ENCODE measurements at places on chromosomes 5 and 9. TPM values are rescaled to one million over a fixed set of nuclear protein-coding genes. Genes with fewer than 3 reads are reported as not detected.
A peak's percentile ranks its signal among the peaks of the same experiment; 100 is the strongest.

GRCh38 chr9:77386187-77386586 lies 208.9 kb downstream of the VPS13A start:
- H3K4me1 ChIP-seq = no peaks in the 10 kb centered on the region
- H3K27me3 ChIP-seq = no peaks in the 10 kb centered on the region
- H3K27ac ChIP-seq = no peak overlapping the region
- DNase-seq = no peak

GRCh38 chr9:129206401-129206800 lies 28.3 kb upstream of the IER5L start:
- peaks cover 23% of the 10 kb centered on the region for H3K4me1 ChIP-seq
- no peak for DNase-seq
- H3K4me3 ChIP-seq = no peak overlapping the region
- no peaks in the 10 kb centered on the region for H3K36me3 ChIP-seq
- no peak overlapping the region for H3K27ac ChIP-seq

DNA sequence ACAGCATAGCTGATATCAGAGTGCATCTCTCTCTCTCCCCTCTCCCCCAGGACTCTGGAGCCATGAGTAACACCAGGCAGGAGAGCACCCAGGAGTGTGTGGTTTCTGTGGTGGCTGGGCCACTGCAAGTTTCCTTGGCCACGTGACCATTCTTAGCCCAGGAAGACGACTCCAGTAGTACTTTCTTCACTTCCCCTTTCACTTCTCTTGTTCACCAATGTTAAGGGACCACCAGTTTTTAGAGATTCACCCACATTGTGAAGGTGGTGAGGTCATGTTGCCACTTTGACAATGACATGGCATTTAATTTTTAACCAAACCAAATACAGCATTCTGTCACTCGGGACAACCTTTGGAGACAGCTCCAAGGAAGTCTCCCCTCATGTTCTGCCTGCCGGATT lies 17.9 kb upstream of the DAPK1 start:
- H3K4me3 ChIP-seq = no peak overlapping the region
- no peak overlapping the region for H3K27ac ChIP-seq
- H3K27me3 ChIP-seq = no peaks in the 10 kb centered on the region
- H3K4me1 ChIP-seq = peaks cover 18% of the 10 kb centered on the region

ICE1 gene
- 32.0 TPM for total RNA-seq

DNA sequence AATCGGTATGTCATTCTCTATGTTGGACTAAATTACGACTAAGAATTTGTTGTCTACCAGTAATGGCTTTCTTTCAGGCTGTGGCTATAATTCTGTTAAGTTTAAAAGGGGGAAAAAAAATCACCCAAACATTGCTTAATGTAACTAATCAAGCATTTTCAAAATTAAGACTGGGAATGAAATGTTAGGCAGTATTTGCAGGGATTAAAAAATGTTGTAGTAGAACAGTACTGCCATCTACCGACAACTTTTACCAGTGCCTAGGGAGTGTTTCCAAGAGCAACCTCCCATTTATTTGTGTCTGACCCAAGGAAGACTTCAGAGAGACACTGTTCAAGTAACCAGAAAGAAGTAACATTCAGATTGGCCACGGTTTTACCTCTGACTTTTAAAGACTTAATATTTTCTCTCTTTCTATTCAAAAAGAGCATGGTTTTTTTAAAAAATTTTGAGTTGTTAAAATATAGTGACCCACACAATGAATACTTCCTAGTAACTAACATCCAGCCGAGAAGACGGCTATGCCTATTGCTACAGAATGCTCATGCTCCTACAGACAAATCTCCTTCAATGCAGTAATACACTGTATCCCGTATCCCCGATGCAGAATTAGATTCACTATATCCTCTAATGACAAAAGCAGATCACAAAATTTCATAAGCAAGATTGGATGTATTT lies 92.4 kb downstream of the ARL15 start:
- peaks cover 6% of the 10 kb centered on the region for H3K27me3 ChIP-seq
- H3K4me3 ChIP-seq = no peak overlapping the region
- DNase-seq = no peak
- peaks cover 13% of the 10 kb centered on the region for H3K4me1 ChIP-seq
- no peaks in the 10 kb centered on the region for H3K36me3 ChIP-seq
- H3K27ac ChIP-seq = no peak overlapping the region

CDH18 gene
- total RNA-seq = 17.8 TPM

DNA sequence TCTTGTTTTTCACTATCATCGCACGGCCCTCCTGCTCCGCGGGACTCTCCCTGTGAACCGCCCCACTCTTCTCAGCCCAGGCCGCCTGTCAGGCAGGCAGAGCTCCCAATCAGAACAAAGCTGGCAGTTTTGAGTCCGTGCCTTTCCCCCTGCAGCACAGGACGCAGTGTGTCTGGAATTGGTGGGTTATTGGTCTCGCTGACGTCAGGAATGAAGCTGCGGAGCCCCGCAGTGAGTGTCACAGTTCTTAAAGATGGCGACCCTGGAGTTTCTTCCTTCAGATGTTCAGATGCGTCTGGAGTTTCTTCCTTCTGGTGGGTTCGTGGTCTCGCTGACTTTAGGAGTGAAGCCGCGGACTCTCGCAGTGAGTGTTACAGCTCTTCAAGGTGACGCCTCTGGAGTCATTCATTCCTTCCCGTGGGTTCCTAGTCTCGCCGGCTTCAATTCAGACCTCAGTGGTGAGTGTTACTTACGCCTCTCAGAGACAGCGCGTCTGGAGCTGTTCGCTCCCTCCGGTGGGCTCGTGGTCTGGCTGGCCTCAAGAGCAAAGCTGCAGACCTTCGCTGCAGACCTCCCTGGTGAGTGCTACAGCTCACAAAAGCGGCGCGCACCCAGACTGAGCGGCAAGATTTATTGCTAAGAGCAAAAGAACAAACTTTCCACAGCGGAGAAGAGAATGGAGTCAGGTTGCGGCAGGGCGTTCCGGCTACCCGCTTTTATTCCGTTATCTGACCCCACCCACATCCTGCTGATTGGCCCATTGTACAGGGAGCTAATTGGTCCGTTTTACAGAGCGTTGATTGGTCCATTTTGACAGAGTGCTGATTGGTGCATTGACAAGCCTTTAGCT lies 7.4 kb downstream of the ZDHHC11B start:
- no peaks in the 10 kb centered on the region for H3K27me3 ChIP-seq
- no peaks in the 10 kb centered on the region for H3K36me3 ChIP-seq
- no peak overlapping the region for H3K4me3 ChIP-seq
- no peak for DNase-seq

- no peak for DNase-seq
- H3K4me3 ChIP-seq = no peak overlapping the region
- no peaks in the 10 kb centered on the region for H3K27me3 ChIP-seq
- H3K4me1 ChIP-seq = peaks cover 17% of the 10 kb centered on the region
- H3K27ac ChIP-seq = peak overlapping the region; percentile 33
Measured at GRCh38 chr9:108058135-108058814, 568.7 kb upstream of the KLF4 start.

LCN10 gene
- not detected for total RNA-seq

- H3K4me1 ChIP-seq = peaks cover 28% of the 10 kb centered on the region
- H3K27me3 ChIP-seq = no peaks in the 10 kb centered on the region
- H3K36me3 ChIP-seq = no peaks in the 10 kb centered on the region
- no peak for DNase-seq
- no peak overlapping the region for H3K4me3 ChIP-seq
Measured at GRCh38 chr5:127696683-127697082, 6.5 kb upstream of the CCDC192 start.

DNA sequence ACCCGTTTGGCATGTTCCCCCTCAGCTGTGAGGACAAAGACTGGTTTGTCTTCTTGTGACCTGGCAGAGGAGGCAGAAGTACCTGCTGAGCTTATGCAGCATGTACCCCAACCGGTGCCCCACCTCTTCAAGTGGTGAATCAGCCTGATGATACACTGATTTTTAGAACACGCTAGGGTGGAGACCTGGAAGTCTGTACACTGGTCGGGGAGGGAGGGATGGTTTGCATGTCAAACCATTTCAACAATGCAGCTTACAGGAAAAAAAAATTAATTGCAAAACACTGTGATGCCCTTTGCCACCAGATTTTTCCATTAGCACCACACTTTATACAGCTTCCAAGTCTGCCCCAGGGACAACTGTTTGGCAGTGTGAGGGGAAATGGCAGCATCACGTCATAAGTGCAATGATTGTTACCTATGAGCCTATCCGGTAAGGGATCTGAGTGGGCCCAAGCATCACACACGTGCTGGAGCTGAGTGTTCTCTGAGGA lies 155.1 kb upstream of the DMRT1 start:
- no peak for DNase-seq
- peaks cover 14% of the 10 kb centered on the region for H3K36me3 ChIP-seq
- H3K4me3 ChIP-seq = peak overlapping the region; percentile 83
- H3K27ac ChIP-seq = peak overlapping the region; percentile 68
- peaks cover 48% of the 10 kb centered on the region for H3K4me1 ChIP-seq

DNA sequence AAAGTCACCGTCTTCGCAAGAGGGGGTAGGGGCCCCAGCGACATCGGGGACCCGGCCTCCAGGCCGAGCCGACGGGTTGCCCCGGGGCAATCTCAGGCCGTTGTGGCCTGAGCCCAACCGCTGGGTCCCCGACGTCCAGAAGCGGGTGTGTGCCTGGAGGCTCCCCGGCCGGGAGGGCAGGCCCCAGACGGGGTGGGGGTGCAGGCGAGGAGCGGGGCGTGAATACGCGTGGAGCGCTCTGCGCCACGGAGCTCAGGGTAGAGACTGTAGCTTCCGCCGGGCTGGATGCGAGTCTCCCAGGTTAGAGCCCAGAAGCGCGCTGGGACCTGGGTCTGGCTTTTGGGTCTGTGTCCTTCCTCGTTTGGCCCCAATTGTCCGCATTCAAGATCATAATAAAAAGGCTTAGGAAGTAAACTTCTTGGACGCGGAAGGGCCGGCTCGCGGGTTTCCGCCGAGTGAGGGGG lies 3.5 kb downstream of the BARX1 start:
- DNase-seq = no peak
- no peak overlapping the region for H3K27ac ChIP-seq
- H3K4me1 ChIP-seq = peaks cover 26% of the 10 kb centered on the region
- H3K27me3 ChIP-seq = peaks cover 87% of the 10 kb centered on the region
- H3K4me3 ChIP-seq = peak overlapping the region; percentile 31

GRCh38 chr5:64811050-64811640 lies 42.4 kb downstream of the CWC27 start:
- H3K27ac ChIP-seq = no peak overlapping the region
- no peaks in the 10 kb centered on the region for H3K27me3 ChIP-seq
- H3K4me1 ChIP-seq = no peaks in the 10 kb centered on the region
- DNase-seq = no peak

PCDHB11 gene
- 3.3 TPM for total RNA-seq

- DNase-seq = no peak
- H3K27me3 ChIP-seq = no peaks in the 10 kb centered on the region
Measured at GRCh38 chr9:124392254-124392870, 22.9 kb downstream of the PSMB7 start.

- no peaks in the 10 kb centered on the region for H3K36me3 ChIP-seq
- DNase-seq = no peak
- no peak overlapping the region for H3K27ac ChIP-seq
- no peak overlapping the region for H3K4me3 ChIP-seq
- H3K27me3 ChIP-seq = peaks cover 30% of the 10 kb centered on the region
Measured at GRCh38 chr9:68678430-68678829, 26.6 kb upstream of the PIP5K1B start.

SPATA31E1 gene
- total RNA-seq = not detected

GRCh38 chr9:117120061-117120460 lies 294.8 kb downstream of the ASTN2 start:
- no peak overlapping the region for H3K27ac ChIP-seq
- peaks cover 2% of the 10 kb centered on the region for H3K4me1 ChIP-seq

GRCh38 chr5:179271821-179272325 lies 73.4 kb downstream of the ADAMTS2 start:
- peak; percentile 56 for DNase-seq
- no peaks in the 10 kb centered on the region for H3K36me3 ChIP-seq
- H3K4me3 ChIP-seq = no peak overlapping the region

- no peak for DNase-seq
- H3K27me3 ChIP-seq = no peaks in the 10 kb centered on the region
- H3K4me1 ChIP-seq = peaks cover 10% of the 10 kb centered on the region
- H3K27ac ChIP-seq = no peak overlapping the region
- H3K36me3 ChIP-seq = peaks cover 5% of the 10 kb centered on the region
- H3K4me3 ChIP-seq = no peak overlapping the region
Measured at GRCh38 chr9:126975327-126976220, 61.0 kb downstream of the RALGPS1 start.

FOXD4L3 gene
- not detected for total RNA-seq

TRIM41 gene
- 31.2 TPM for total RNA-seq

- peaks cover 21% of the 10 kb centered on the region for H3K4me1 ChIP-seq
- no peak overlapping the region for H3K4me3 ChIP-seq
- no peak overlapping the region for H3K27ac ChIP-seq
- H3K36me3 ChIP-seq = no peaks in the 10 kb centered on the region
- peaks cover 22% of the 10 kb centered on the region for H3K27me3 ChIP-seq
Measured at GRCh38 chr9:130920762-130921299, 18.2 kb downstream of the FIBCD1 start.

OR13J1 gene
- total RNA-seq = not detected

DNA sequence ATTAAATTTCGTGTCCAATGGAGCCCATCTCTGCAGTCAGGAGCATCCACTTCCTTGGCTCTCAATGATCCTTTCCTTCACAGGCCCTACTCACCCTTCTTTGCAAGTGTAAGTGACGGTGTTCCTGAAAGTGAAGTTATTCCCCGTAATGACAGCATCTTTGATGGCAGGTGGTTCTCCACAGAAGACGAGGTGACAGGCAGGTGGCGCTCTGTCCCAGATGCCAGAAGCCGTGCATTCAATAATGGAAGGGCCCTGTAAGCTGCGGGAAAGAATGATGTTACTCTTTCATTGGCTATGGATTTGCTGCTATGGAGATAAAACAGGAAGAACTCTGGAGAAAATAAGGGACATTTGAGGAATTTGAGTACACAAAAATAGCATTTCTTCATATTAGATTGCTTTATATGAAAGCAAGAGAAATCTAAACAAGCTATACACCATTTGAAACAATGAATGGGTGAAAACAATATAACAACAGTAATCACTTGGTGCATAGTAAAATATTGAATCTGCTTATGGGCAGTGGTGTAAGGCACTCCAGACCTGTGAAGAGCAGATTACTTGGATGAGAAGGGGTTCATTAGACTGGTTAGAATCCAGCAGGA lies 89.9 kb upstream of the TXNDC8 start:
- H3K27ac ChIP-seq = no peak overlapping the region
- no peaks in the 10 kb centered on the region for H3K27me3 ChIP-seq
- no peak for DNase-seq
- no peak overlapping the region for H3K4me3 ChIP-seq
- H3K36me3 ChIP-seq = no peaks in the 10 kb centered on the region

DNA sequence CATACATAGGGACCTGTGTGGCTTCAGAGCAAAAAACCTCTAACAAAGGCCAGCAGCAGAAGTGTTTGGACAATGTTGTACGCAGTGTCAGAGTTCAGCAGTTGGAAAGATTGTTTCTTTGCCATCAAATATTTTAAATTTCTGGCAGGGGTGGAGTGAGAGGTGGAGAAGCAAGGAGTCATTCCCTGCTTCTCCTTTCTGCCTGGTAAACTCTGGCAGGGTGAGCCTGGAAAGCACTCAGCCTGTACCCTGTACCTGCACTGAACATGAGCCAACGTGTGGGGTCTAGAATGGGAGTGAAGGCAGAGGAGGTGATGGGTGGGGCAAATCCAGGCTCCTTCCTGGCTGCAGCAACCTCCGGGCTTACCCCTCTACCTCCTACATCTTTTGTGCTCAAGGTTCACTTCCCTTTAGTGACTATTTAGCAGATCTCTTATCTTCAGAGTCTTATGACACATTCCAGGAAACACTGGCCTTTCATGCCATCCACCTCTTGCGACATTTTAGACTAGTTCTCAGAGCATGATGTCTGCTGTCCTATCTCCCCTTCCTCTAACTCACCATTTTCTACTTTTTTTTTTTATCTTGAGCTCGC lies 445.0 kb upstream of the PIK3R1 start:
- no peaks in the 10 kb centered on the region for H3K36me3 ChIP-seq
- no peaks in the 10 kb centered on the region for H3K27me3 ChIP-seq
- H3K27ac ChIP-seq = peak overlapping the region; percentile 64
- DNase-seq = no peak
- H3K4me1 ChIP-seq = peaks cover 31% of the 10 kb centered on the region
- H3K4me3 ChIP-seq = no peak overlapping the region

PTGDS gene
- total RNA-seq = 1.7 TPM

All from type B pancreatic cell (in vitro differentiated cells).